Stimulated activated CD4-positive, alpha-beta T cell treated with anti-CD3 and anti-CD28 coated beads, Interleukin-2, amount 100 ng/mL, for 24 hours (primary cell): ENCODE measurements at places on chromosomes 7 and 10.

DNA sequence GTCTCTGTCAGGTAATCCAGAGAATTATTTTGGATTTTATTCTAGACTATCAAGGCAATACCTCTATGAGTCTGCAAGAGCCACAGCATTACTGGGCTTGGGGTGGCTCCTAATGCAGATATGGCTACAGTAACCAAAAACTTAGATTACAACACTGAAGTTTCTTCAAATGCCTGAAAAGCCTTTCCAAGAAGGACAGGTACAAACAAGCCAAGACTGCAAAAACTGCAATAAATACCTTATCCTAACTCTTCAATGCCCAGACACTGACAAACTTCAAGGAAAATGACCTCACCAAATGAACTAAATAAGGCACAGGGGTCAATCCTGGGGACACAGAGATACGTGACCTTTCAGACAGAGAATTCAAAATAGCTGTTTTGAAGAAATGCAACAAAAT, 82.0 kb downstream of the TES start:
- DNase-seq = no peak

DNA sequence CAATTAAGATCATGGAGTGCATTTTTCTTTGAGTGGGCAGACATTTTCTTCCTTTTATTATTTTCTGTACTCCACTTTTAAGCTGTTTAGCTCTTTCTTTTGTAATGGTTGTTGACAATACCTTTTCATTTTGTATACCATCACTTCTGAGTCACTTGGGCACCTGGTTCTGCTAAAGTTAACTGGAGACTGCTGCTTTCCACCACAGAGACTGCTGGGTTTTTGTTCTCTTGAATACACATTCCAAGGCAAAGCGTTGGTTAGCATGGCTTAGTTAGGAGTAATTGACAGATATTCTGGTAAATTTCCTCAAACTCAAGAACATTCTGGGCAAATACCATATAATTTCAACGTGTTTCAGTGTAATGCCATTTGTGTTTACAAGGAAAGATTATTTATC, 541.9 kb upstream of the CELF2 start:
- DNase-seq = no peak

- DNase-seq = peak; percentile 48
Measured at GRCh38 chr10:119270762-119271366, 63.5 kb downstream of the GRK5 start.

- no peak for DNase-seq
Measured at GRCh38 chr7:77253151-77253550, 53.5 kb upstream of the FGL2 start.
